CD4-positive, alpha-beta memory T cell (primary cell): ENCODE measurements at places on chromosomes 13 and 19. TPM values are rescaled to one million over a fixed set of nuclear protein-coding genes. Genes with fewer than 3 reads are reported as not detected.

DNA sequence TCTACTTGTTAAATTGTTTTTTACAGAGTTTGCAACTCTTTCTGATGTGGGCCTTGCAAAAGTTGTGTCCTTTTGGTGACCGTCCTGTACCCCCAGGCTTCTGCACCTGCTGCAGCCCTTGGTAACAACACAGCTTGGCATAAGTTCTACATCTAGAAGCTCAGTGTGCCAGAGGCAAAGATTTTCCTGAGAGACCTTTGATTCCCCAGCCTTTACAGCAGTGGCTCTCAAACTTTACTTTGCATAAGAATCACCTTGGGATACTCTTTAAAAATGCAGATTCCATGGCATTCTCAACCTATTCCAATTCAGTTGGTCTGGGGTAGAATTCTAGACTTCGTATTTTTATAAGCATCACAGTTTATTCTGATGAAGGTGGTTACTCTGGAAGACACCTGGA, 260.9 kb downstream of the DCT start:
- no peak for DNase-seq

Gene IGFL2
- total RNA-seq, result 0.47 TPM

Gene HPN
- total RNA-seq, result 0.15 TPM

- DNase-seq, result no peak
Measured at GRCh38 chr13:36543671-36544070, 111.4 kb downstream of the CCNA1 start.

- no peak for DNase-seq
Measured at GRCh38 chr19:16894080-16894479, 5.3 kb downstream of the F2RL3 start.

GRCh38 chr19:12834976-12835757, 788 bp upstream of the RTBDN start:
- DNase-seq, result no peak

Gene ZFR2
- 3.1 TPM for total RNA-seq

DNA sequence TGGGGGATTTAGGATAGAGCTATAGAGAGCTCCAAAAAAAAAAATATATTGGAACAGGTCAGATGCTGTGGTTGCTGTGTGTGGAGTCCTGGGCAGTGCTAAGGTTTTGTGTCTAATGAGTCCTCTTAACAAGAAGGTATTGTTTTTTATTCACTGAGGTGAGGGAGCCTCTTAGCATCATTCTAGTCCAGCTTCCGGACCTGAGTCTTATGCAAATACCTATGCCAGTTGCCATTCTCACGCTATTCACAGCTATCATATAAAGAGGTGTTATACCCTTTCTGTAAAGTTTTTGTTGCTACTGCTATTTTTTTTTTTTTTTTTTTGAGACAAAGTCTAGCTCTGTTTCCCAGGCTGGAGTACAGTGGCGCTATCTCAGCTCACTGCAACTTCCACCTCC, 1.4 kb downstream of the NLRP2 start:
- no peak for DNase-seq

DNA sequence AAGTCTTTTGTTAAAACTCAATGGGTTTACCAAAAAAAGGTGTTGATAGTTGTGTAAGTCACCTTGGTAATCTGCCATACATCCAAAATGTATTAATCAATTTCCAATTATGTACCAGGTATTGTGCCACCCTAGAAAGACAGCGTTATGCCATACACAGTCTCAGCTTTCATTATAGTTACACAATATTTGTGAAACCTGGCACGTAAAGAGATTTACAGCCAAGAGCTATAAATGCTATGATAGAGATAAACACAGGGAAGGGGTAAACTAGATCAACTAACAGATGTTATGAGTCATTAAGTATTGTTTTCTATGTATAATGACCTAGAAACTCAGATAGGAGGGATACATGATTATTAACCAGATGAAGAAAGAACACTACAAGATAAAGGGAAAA, 725.6 kb upstream of the SLITRK5 start:
- no peak for DNase-seq

DNA sequence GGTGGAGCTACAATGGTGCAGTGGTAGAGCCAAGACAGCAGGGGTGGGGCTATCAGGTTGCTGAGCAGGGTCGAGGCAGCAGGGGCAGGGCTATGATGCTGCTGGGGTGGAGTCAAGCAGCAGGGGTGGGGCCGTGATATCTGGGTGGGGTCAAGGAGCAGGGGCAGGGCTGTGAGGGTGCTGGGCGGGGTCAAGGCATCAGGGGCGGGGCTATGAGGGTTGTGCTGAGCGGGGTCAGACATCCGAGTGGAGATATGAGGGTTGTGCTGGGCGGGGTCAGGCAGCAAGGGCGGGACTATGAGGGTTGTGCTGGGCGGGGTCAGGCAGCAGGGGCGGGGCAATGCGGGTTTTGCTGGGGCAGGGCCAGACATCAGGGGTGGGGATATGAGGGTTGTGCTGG, 14.7 kb downstream of the HCN2 start:
- DNase-seq, result peak; percentile 24

GRCh38 chr19:38281811-38282566, 17.6 kb downstream of the SPINT2 start:
- peak; percentile 18 for DNase-seq

DNA sequence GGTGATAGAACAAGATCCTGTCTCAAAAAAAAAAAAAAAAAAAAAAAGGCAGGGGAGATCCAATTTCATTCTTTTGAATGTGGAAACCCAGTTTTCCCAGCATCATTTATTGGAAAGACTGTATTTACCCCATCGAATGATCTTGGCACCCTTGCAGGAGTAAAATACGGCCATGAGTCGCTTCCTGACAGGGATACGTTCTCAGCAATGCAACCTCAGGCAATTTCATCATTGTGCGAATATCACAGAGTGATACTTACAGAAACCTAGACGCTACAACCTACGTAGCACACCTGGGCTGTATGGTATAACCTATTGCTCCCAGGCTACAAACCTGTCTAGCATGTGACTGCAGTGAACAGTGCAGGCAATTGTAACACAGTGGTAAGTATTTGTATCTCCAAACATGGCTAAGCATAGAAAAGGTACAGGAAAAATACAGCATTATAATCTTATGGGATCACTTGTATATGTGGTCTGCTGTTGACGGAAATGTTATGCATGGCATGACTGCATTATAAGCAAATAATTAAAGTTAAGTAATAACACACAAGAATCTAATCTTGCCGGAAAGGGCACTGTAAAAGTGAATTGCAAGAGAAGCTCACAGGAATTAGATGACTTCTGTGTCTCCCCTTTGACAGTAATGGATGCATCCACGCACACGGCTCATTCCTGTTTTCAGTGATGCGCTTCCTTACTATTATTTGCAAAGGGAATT, 24.1 kb downstream of the RFX2 start:
- DNase-seq, result no peak

Gene RXFP2
- not detected for total RNA-seq

Gene BCL3
- 11.8 TPM for total RNA-seq

DNA sequence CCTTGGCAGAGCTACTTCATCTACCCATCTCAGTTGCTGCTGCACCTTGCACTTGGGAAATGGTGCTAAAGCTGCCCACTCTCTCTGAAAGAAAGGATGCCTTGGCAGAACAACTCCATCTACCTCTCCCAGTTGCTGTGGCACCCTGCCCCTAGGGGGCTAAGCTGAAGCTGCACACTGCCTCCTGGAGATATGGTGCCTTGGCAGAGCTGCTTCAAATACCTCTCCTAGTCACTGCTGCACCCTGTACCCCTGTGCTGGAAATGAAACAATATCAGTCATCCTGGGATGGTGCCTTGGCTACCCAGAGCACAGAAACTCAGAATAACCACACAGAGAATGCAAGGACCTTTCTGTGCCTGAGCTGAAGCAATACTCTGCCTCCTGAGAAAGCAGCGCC, 615.8 kb downstream of the DIAPH3 start:
- no peak for DNase-seq

GRCh38 chr19:34662919-34663318, 14.0 kb downstream of the SCGB2B2 start:
- DNase-seq, result peak; percentile 61

DNA sequence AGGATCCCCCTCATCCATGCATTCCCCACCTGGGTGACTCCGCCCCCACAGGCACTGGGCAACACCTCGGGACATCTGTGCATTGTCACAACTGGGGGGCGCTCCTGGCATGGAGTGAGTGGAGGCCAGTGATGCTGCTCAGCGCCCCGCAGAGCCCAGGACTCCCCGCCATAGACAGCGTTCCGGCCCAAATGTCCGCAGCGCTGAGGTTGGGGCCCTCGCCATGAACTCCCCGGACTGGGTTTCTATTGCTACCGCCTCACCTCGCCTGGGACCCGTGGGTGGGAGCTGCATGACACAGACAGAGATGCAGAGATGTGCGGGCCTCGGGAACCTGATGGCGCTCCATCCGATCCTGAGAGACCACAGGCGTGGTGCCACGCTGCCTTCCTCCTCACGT, 4.6 kb downstream of the FZR1 start:
- DNase-seq, result no peak
